ENCODE measurements at places on chromosomes 4 and X. TPM values are rescaled to one million over a fixed set of nuclear protein-coding genes. Genes with fewer than 3 reads are reported as not detected.

NEK1 gene
- 12.9 TPM for total RNA-seq

SHROOM2 gene
- total RNA-seq, result not detected

PSAPL1 gene
- not detected for total RNA-seq

SNX12 gene
- 46.2 TPM for total RNA-seq

RNF212 gene
- 1.2 TPM for total RNA-seq

HSFX1 gene
- 0.61 TPM for total RNA-seq

MAGEC3 gene
- not detected for total RNA-seq

AFAP1 gene
- total RNA-seq, result 5.9 TPM

KLHL5 gene
- total RNA-seq, result 21.6 TPM

SCD5 gene
- 6.4 TPM for total RNA-seq

C4orf46 gene
- total RNA-seq, result 20.2 TPM

TEX13C gene
- total RNA-seq, result not detected

ZCCHC12 gene
- not detected for total RNA-seq

TNIP2 gene
- total RNA-seq, result 53.5 TPM

GLRB gene
- not detected for total RNA-seq

MXD4 gene
- 13.7 TPM for total RNA-seq

TCEAL5 gene
- not detected for total RNA-seq

DCAF4L1 gene
- 0.33 TPM for total RNA-seq

MTNR1A gene
- total RNA-seq, result not detected

NMU gene
- not detected for total RNA-seq

VCX3B gene
- not detected for total RNA-seq

TMEM150C gene
- total RNA-seq, result not detected

CXCL11 gene
- 0.40 TPM for total RNA-seq

ARMCX5 gene
- total RNA-seq, result 5.0 TPM

RAB9B gene
- 0.19 TPM for total RNA-seq

ATP6AP2 gene
- 67.8 TPM for total RNA-seq

CLDN24 gene
- not detected for total RNA-seq

MAGEA2 gene
- not detected for total RNA-seq

MAGEA9 gene
- total RNA-seq, result not detected

ADGRG2 gene
- total RNA-seq, result not detected

SSX3 gene
- total RNA-seq, result not detected

CT45A5 gene
- total RNA-seq, result not detected

MAGEB17 gene
- total RNA-seq, result not detected

PCGF3 gene
- total RNA-seq, result 38.9 TPM

IL3RA gene
- total RNA-seq, result 3.1 TPM

TMEM31 gene
- total RNA-seq, result not detected

AKAP4 gene
- not detected for total RNA-seq

SULT1B1 gene
- 0.26 TPM for total RNA-seq

TLR8 gene
- total RNA-seq, result not detected

PDCL2 gene
- total RNA-seq, result not detected

ERCC6L gene
- total RNA-seq, result 14.1 TPM

ANOS1 gene
- not detected for total RNA-seq

MAB21L2 gene
- not detected for total RNA-seq

TXLNG gene
- total RNA-seq, result 10.2 TPM

PHKA1 gene
- 4.9 TPM for total RNA-seq

ETDA gene
- total RNA-seq, result not detected

VEGFD gene
- total RNA-seq, result not detected

PCDH10 gene
- total RNA-seq, result not detected

VGLL1 gene
- total RNA-seq, result not detected

RBM47 gene
- total RNA-seq, result 2.2 TPM

STK26 gene
- 39.5 TPM for total RNA-seq

AFF2 gene
- 0.42 TPM for total RNA-seq

FOXR2 gene
- not detected for total RNA-seq

LUZP4 gene
- not detected for total RNA-seq

SLC26A1 gene
- not detected for total RNA-seq

SMIM10L2A gene
- total RNA-seq, result 0.82 TPM

DCAF8L2 gene
- not detected for total RNA-seq
